ENCODE measurements at places on chromosomes 2 and 18.

GRCh38 chr2:165470361-165470760 lies 863 bp downstream of the CSRNP3 start:
- DNase-seq = no peak

- no peak for DNase-seq
These were observed 90.0 kb downstream of the GALR1 start for GRCh38 chr18:77339623-77340022.

- no peak for DNase-seq
These were observed 10.4 kb upstream of the KCNE4 start for GRCh38 chr2:223041527-223042109.

DNA sequence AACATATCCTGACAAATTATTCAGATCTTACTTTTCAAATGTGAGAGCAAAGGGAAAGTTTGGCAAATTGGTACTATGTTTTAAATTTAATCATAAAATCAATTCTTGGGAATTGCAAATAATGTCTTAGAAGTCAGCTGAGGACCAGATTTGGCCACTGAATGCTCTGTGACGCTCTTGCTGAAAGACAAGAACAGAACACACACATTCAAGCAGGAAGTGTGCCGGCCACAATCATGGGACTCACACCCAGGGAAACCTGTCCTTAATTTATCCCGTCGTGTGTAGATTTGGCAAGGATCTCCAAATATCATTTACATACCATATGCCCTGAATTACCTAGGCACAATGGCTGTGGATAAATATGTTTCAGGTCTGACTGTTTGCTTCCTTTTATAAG lies 253.1 kb downstream of the TCF4 start:
- no peak for DNase-seq

DNA sequence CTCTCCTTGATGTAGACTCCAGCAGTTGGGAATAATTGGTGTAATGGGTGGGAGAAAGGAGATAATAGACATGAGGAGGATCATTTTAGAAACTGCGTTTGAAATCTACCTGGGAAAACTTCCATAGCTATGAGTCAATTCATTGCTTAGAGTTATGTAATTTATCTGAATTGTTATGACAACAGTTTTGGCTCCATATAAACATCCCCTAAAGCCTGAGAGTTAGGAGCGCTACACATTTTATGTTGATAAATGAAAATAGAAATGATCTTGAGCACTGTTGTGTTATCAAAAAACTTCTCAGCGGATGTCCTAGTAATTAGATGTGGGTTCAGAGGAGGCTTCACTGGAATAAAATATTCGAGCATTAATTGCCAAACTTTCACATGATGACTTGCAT lies 573.4 kb downstream of the TSN start:
- DNase-seq = no peak

All from activated T-cell treated with anti-CD3 and anti-CD28 coated beads for 48 hours (primary cell).